ENCODE measurements at places on chromosomes 11 and 22.

GRCh38 chr22:50270666-50271394, 650 bp upstream of the MAPK11 start:
- no peak for DNase-seq

DNA sequence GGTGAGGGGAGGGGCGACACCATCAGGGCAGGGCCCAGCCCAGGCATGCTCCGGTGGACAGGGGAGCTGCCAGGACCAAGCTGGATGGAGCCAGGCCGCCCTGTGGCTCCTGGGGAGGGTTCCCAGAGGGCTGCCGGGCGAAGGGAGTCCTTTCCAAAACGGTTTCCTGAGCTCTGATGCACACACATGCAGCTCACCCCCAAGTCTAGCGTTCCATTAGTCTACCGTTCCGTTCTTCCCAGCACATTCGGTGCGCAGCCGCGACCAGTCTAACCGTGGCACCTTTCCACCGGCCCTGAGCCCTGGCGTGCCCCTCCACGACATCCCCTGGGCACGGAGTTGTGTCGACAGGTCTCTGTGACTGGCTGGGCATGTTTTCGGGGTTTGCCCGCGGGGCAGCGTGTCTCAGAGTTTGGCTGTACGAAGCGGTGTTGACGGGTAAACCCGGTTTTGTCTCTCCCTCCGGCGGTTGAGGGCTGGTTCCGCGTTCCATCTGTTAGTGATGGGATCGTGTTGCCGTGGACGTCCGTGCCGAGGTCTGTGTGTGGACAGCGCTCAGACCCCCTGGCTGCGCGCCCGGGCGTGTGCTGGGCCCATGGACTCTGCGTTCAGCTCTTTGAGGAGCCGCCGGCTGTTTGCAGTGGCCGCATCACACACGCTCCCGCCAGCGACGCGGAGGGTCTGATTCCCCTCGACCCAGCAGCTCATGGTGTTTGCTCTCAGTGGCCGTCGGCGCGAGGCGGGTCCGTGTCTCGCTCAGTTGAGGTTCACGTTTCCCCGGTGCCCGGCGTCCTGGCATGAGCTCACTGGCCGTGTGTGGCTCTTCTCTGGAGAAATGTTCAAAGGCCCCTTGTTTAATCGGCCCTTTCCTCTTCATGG, 121.2 kb downstream of the IGLL1 start:
- DNase-seq = no peak

DNA sequence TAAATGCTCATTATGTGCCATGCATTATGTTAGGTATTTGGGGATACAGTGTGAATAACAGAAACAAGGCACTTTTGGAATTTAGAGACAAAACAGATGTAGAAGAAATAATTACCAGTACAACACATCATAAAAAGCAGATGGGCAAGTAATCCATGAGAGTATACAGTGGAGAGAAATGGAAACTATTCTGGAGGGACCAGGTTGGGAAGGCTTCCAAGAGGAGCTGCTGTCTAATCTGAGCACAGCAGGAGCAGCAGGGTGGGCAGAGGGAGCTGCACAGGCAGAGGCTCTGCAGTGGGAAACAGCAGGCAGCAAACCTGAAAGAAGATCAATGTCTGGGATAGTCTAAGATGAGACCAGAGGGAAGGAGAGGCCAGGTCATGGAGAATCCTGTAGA, 268.7 kb upstream of the CCDC90B start:
- no peak for DNase-seq

DNA sequence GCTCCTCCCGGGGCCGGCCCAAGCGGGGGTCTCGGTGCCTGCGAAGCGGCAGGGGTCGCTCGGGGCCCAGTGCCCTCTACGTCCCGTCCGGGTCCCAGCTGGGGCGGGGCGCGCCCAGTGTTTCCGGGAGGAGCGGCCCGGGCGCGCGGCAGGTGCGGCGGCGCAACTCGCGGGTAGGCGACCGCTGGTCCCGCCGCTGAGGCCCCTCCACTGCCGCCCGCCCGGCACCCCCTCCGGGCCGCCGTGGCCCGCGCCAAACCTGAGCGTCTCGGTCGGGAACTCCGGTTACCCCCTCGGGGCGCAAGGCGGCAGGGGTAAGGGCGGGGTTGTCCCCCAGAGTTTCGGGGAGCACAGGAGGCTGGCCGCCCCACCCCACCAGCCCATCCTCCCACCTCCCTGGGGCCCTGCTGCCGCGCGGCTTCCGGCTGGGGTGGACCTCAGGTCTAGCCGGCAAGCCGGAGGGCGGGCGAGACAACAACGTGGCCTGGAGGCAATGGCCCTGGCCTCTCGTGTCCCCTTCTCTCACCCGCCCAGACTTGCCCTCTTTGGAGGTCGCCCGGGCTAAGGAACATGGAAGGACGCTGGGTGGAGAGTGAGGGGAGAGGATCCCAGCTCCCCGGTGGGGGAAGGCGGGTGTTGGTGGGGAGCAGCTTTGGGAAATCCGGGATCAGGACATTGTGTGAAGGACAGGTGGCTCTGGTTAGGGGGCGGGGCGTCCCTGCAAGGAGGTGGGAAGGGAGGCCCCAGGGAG, 398 bp upstream of the CRACR2B start:
- no peak for DNase-seq

- no peak for DNase-seq
Measured at GRCh38 chr11:40178470-40178869, 1281.0 kb downstream of the LRRC4C start.

GRCh38 chr22:42642806-42643633, 2.6 kb upstream of the ATP5MGL start:
- no peak for DNase-seq

DNA sequence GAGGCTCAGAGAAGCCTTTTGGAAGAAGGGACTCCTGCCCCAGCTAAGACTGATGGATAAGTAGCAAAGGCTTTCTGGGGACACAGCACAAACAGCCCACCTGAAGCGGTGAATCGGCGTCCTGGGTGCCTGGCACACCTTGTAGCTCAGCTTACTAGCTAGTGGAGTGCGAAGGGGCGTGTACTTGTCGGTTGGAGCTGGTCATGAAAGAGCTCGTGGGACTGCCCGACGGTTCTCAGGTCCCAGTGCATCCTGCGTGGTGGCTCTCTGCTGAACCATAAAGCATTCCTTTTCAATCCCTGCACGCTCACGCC, 690 bp upstream of the UVRAG start:
- no peak for DNase-seq

DNA sequence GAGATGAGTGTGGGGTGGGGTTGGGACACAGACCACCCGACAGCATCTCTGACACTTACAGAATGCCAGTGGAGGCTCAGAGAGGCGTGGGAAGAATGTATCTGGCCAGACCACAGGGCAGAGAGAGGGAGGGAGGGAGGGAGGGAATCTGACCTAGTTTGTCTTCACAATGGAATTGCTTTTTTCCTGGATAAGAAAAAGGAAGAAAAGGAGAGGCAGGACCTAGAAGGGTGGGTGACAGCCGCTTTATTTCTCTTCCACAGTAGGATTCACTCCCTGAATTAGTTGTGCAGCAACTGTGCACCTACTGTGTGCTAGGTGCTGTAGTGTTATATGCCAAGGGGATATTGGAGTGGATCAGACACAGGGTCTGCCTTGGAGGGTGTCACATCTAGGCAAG, 3.7 kb downstream of the KCNK4 start:
- no peak for DNase-seq

GRCh38 chr22:22697377-22698117, 53.1 kb downstream of the GGTLC2 start:
- DNase-seq = no peak

DNA sequence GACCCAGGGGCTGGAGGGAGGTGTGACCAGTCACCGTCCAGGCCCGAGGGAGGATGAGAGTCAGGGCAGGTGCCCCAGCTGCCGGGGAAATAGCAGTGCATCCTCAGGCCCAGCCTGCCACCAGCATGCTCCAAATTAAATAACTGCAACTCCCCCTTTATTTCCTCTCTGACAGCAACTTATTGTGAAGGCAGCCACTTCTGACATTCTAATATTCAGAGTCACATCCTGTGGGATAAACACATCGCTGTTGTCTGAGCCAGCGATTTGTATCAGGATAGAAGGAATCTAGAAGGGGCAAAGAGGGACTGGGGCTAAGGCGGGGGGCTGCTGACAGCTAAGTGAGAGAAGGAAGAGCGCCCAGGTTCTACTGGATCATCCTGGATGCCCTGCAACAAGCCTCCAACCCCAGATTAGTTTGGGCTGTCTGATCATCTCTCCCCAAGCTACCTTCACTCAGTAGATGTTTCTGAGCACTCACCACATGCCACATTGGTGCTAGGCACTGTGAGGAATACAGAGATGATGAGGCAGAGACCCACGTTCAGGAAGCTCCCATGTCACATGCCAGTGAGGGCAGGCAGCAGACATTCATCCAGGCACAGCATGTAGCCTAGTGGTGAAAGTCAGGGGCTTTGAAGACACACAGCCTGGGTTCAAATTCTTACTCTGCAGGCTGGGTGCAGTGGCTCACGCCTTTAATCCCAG, 214.1 kb downstream of the BUD13 start:
- DNase-seq = no peak

GRCh38 chr11:19651028-19651427, 61.6 kb upstream of the NAV2 start:
- no peak for DNase-seq

DNA sequence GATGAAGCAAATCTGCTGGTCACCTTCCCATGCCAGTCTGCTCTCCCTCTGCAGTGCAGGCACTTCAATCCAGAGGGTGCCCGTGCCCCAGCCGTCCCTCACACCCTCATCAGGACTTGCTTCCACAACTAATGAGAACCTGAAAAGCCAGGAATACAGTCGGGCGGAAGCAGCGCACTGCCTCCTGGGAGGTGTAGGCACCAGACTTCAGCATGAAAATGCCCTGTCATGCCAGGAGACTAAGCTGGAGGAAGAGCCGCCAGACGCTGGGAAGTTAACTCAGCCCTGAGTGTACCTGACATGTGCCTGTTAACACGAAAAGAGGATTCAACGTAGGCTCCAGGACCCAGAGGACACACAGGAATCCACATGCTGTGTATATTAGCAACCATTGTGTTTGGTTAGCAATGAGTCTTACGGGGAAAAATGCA, 40.1 kb upstream of the FLI1 start:
- DNase-seq = no peak

- no peak for DNase-seq
Measured at GRCh38 chr11:828506-829175, 922 bp downstream of the CRACR2B start.

DNA sequence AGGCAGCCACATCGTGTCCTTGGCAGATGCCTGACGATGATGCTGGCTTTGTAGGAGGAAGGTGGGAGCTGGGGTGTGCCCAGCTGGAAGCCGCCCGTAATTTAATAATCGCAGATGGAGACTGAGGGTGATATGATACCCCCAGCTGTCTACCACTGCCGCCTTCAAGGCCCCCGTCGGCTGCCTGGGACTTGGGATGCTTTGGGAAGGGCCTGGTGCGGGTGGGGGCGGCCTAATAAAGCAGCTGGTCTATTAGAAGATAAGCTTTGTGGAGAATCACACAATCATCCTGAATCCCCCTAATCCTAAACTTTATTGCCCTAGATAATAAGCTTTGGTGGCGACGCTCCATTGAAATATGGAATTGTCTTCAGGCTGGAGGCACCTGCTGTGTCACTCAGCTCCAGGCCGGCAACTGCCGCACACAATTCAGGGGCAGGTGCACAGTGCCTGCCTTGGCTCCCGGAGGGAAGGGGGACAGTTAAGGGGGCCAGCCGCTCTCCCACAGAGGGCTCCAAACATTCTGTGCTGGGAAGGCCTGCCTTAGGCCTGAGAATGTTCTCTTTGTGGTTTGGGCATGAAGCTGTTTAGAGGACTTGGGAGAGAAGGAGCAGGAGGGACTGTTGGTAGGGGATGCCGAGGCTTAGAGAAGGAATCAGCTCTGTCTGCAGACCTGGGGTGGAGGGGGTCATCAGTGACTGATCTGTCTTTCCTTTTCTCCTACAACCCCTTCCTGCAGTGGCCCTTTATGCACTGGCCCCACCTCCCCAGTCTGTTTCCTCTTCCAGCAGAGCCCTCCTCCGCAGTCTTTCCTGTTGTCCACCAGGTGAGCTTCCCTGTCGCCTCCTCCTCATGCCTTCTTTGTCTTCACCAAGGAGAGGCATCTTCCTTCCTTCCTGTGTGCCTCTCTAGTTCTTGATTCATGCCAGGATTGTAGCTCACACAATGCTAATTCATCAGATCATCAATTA, 65.3 kb downstream of the ARL14EP start:
- DNase-seq = no peak

DNA sequence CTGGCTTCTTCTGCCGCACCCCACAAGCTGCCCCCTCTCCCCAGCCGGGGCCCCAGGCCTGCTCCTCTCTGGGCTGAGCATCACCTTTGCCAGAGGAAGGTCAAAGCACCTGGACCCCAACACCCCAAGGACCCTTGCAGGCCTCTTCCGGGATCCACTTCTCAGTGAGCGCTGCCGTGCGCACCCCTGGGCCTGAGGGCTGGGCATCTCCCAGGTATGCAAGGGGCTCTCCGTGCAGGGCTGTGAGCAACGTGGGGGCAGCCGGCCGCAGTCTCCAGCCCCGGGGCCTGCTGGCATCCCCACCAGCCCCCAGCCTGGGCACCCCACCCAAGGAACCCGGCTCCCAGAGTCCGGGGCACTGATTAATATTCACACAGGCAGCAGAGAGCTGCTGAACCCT, 64.0 kb downstream of the BRD1 start:
- DNase-seq = no peak

Data from NCI-H1930 (cell line).